ENCODE measurements at places on chromosomes 4 and X.
A peak's percentile ranks its signal among the peaks of the same experiment; 100 is the strongest.

DNA sequence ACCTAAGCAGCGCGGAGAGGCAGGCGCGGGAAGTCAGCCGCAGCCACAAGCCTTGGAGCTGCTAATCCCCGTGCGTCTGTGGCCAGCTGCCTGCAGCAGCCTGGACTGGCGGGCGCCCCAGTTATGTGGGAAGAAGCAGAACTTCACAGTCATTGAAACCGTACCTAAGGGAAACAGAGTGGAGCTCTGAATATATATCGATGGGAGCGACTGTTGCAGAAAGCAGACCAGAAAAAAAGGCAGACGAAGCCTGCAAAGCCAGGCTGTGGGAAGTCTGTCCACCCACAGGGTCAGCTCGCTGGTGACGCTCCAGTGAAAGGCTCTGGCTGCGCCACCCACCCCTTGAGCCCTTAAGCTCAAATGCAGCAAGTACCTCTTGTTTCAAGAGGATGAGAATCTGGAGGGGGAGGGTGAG is 24.7 kb downstream of the KCNE5 start:
- no peak for DNase-seq

- DNase-seq = no peak
Observed at GRCh38 chrX:1673337-1673736, 58.5 kb downstream of the ASMT start.

- DNase-seq = no peak
Observed at GRCh38 chr4:22911285-22911684, 218.5 kb downstream of the GBA3 start.

GRCh38 chr4:152118819-152119553 is 358.2 kb upstream of the GATB start:
- DNase-seq = no peak

DNA sequence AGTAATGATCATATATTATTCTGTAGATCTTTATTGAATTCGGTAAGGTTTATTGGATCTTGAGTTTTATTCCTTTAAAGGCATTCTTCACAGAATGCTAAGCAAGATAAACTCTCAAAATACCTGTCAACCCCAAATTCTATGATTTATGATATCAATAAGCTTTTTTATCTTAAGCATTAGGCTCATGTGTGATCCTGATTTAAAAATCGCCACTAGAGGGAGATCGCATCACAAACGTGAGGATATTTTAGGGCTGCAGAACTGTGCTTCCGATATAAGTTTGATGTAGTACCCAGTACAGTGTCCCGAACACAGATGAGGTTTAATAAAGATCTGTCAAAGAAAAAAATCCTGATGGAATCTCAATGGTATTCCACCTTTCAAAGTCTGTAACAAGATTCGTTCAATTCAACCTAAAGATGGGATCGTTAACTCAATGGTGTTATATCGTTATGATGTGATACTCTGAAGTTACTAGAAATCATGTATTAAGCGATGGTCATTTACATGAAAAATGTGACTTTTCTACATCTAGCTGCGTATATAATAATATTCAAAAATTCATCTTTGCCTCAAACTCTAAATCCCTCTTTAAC is 169.0 kb downstream of the CORIN start:
- DNase-seq = peak; percentile 21

- DNase-seq = no peak
Observed at GRCh38 chr4:930827-931193, 1.3 kb downstream of the GAK start.

DNA sequence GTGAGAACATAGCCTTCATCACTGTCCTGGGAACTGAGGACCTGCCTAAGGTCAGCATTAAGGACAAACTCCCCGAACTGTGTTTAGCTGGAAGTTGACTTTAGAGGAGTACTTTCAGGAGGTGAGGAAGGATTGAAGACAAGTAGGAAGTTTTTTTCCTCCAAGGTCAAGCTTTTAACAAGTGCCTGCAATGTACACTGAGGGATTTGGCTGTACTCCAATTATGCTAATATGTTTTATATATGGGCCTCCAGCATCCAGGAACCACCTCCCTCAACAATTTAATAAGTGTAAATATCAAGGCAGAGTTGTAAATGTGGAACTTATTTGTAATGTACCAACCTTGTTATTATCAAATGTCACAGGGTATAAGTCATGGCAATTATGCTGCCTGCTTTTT is 726.2 kb downstream of the RPA4 start:
- no peak for DNase-seq

GRCh38 chr4:86441175-86441936 is 81.5 kb upstream of the MAPK10 start:
- no peak for DNase-seq

- no peak for DNase-seq
Observed at GRCh38 chr4:140106289-140106844, 47.6 kb downstream of the MAML3 start.

DNA sequence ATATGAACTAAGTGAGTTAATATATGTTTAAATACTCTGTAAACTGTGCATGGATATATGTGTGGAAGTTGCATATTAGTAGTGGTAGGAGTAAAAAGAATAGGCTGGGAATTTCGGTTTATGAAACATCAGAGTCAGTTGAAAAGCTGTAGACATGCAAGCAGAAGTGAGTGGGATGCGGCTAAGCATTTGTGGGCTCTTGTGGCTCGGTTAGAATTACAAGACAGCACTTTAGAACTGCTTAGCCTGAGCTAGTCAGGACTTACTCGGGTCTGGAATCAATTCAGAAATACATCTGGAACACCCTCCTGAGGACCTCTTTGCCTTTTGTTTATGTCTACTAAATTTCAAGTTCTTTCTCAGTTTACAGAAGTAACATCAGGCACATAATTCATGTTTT is 93.6 kb downstream of the AFF2 start:
- no peak for DNase-seq

GRCh38 chrX:1103360-1103759 is 109.1 kb downstream of the CRLF2 start:
- no peak for DNase-seq

GRCh38 chrX:17046478-17047097 is 100.1 kb downstream of the REPS2 start:
- peak; percentile 35 for DNase-seq

GRCh38 chrX:56766554-56767347 is 37.7 kb downstream of the NBDY start:
- DNase-seq = no peak

DNA sequence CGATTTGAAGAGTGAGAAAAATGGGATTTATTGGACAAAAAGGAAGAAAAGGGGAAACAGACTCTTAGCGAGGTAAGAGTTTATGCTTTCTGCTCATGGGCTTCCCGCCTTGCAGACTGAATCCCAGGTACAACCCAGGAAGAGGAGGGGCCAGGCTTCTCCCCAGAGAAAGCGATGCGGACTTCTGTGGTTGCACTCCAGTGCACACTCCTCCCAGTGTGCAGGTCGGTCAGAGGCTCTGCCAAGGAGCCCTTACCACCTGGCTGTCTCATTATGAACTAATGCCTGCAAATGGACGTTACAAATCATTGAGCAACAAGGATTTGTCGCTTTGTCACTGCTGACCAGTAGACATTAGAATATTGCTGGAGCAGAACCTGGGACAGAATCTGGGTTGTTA is 39.9 kb upstream of the GLRA2 start:
- DNase-seq = no peak

DNA sequence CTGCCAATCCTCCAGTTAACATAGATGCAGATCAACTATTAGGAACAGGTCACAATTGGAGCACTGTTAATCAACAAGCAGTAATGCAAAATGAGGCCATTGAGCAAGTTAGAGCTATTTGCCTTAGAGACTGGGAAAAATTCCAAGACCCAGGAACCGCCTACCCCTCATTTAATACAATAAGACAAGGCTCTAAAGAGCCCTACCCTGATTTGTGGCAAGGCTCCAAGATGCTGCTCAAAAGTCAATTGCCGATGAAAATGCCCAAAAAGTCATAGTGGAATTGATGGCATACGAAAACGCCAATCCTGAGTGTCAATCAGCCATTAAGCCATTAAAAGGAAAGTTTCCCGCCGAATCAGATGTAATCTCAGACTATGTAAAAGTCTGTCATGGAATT is 20.5 kb upstream of the TRIM61 start:
- DNase-seq = no peak

- no peak for DNase-seq
Observed at GRCh38 chr4:78293348-78293747, 236.2 kb downstream of the FRAS1 start.

DNA sequence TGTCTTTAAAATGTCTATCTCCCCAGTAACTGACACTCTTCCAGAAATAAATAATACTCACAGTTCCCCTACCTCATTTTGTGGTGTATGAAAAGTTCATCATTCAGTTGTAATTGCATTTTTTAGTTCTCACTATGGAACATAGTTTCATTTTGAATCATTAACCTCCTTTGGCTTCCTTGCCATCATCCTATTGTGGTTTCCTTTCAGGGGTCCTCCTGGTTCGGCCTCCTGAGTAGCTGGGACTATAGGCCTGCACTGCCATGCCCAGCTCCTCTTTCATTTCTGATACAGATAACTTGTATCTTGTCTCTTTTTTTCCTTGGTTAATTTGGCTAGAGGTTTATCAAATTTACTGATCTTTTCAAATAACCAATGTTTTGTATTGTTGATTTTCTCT is 23.1 kb upstream of the BLTP1 start:
- DNase-seq = no peak

DNA sequence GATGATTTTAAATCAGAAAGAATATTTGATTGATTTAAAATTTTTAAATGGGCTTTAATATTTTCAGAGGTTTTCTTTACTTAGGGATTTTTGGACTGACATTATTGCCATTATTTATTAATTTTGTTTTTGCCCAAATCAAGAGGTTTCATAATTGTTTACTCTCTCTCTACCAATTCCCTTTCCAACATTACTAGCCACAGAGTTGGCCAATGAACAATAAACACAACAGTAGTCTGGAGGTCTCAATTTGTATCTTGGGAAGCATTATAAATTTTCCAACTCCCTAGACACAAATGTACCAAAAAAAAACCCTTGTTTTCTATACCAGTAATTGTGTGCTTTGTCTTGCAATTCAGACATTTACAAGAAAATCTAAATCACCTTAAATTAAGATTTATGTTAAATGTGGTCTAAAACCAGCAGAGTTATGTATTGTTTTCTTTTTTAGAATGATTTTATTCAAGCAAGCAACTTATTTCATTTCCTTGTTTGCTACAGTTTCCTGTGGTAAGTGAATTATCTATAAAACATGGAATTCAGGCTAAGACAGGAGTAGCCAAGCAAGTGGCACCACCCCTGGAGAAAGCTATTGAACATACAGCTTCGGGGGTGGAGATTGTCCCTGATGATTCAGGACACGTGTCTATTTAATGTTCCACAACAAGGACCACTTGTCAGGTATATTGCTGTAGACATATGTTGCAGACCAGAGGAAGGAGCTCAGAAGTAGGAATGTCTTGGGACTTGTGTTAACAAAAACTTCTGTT is 622 bp downstream of the KLKB1 start:
- DNase-seq = no peak

DNA sequence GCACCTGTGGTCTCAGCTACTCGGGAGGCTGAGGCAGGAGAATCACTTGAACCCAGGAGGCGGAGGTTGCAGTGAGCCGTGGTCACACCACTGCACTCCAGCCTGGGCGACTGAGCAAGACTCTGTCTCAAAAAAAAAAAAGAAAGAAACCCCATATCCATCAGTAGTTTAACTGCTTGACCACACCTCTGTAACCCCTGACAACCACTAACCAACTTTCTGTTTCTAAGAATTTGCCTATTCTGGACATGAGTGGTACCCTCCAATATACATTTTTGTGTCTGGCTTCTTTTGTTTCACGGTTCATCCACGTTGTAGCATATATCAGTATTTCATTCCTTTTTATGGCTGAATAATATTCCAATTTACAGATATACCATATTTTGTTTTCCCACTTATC is 9.1 kb downstream of the PPAT start:
- no peak for DNase-seq

DNA sequence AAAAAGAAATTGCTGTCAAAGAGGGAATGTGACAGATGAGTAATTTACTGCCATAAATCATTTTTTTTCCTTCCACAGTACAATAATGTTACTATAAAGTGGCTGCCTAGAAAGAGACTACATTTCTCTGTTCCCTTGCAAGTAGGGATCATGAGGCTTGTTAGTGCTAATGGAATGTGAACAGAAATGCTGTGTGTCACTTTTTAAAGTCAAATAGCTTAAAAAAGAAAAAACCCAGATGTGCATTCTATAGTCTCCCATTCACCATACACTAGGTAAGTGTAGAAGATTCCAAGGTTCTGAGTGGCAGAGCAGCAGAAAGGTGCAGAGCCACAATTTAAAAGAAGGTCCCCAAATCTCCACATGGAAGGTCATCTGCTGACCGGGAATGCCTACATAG is 328.4 kb downstream of the CAMK2D start:
- DNase-seq = no peak

GRCh38 chrX:149938881-149939654 is 777 bp upstream of the EOLA2 start:
- peak; percentile 73 for DNase-seq

DNA sequence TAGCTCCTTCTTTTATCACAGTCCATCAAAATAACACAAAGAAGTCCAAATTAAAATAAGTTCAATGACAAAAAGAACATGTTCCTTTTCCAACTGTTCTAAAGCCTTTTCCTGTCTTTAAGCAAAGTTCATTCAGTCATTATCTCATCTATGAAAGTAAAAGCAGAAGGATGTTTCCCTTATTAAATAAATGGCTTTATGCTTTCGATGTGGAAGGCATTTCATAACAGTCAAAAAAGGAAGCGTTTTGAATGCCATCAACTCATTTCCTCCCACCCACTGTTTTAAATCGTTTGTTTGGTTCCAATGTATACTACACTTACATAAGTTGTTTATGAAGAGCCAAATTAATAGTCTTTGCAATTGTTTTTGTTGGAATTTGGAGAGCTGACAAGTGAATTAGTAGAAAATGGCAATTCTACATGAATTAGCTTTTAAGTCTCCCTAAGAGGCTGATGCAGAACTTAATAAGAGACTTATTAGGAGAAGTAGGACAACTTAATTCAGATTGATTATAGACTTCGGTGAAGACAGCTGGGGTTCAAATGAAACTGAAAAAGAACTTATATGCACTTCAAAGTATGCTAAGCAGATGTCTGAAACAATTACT is 392.6 kb upstream of the FTHL17 start:
- DNase-seq = no peak

- no peak for DNase-seq
Observed at GRCh38 chr4:31917334-31917733, 1197.2 kb downstream of the PCDH7 start.

DNA sequence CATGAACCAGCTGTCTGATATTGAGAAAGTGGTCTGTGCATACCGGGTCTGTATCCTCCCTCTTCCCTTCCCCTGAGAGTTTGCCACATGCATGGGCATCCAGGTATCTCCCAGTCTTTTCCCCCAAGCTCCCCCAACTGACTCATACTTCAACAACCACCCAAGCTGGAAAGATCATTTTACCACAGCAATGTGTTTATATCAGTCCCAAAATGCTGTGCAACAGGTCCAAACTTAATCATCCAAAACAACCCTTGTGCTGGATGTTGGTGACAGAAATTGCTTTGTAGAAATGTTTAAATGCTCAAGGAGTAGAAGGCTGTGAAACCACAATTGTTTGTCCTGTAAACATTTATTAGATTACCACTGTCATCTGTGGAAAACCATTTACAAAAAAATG is 286.8 kb upstream of the KLF3 start:
- DNase-seq = no peak
